ENCODE measurements at places on chromosomes 5 and 9.

DNA sequence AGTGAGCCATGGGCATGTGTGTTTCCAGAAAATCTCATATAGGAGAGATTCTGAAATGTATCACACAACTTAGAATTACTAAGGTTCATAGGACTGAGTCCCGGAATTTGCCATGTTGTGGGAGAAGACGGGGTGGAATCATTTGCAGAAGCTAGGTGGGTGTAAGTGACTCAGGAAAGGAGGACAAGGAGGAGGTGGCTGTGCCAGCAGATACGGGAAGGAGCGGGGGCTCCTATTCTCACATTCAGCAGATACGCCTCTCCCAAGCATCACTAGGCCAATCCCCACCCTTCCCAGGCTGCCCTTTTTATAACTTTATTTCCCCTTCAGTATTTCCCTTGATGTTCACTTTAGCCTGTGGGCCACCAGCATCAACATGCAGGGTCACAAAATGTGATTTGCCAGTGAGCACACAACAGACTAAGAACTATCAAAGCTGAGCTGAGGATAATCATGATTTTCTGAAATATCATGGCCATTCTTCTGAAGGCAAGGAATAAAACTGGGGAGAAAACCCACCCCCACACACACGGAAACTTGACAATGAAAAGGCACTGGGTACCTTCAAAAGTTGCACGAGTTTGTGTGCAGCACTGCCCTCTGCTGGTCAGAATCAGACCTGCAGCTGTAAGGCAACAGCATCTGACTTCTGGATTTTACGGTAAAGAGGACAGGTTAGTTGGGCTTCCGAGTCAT lies 133.2 kb downstream of the MTX3 start:
- no peak for DNase-seq

DNA sequence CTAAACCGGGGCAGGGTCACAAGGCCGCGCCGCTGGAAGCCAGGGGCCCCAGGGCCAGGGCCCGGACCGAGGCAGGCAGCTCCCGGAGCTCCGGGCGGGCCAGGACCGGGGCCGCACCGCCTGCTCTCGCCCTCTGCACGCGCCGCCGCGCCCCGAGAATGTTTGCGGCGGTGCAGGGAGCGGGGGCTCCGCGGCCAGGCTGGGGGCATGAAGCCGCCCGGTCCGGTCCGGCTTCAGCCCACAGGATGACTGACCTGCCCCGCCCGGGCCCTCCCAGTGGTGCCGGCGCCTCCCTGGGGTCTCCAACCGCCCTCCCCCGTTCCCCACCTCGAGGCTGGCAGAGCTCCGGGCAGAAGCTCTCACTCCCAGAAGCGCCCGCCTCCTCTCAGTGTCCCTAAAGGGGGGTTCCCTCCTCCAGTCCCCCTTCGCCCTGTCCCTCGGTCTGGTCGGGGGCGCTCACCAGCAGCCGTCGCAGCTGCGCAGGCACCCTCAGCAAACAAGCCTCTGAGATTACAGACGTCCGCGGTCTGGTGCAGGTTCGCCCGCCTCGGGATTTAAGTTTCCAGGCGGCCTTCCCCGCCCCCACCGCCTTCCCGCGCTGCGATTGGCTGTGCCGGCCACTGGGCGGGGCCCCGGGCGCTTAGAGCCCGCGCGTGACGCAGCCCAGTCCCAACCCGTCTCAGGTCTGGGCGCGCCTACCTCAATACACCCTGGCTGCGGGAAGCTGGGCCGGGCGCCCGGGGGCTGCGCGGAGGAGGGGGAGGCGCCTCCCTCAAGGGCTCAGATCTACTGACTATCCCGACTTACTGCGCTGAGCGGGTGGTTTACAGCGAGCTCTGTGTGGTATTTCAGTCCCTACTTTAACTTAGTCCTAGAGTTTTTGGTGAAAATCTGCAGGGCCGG lies at the start of gene CTSV:
Gene CTSV (minus strand): TSS at position 532 of the 903 bp plus-strand sequence. CDS start 1,099 bp downstream, outside the sequence.
- peak; percentile 69 for DNase-seq

DNA sequence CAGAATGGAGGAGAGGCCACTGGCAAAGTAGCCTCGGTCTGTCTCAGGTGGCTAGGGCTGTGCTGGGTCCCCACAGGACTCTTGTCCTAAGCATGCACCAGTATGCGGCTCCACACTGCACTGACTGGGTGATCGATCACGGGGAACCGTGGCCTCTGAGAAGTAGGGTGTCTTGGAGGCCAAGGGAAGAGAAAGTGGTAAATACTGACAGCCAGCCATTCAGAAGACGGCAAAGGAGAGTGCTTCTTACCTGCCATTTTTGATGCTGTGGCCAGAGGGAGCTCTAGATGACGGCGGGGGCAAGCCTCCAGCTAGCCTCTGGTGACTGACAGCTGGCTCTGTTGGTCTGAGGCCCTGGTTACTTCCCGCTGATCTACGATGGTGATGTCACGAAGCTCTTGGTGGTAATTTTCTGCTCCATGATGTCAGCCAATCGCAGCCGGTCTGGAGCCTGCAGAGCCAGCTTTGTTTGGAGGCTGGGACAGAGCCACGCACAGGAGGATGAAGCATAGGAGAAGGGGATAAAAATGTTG lies 40.4 kb upstream of the GADD45G start:
- DNase-seq: no peak

DNA sequence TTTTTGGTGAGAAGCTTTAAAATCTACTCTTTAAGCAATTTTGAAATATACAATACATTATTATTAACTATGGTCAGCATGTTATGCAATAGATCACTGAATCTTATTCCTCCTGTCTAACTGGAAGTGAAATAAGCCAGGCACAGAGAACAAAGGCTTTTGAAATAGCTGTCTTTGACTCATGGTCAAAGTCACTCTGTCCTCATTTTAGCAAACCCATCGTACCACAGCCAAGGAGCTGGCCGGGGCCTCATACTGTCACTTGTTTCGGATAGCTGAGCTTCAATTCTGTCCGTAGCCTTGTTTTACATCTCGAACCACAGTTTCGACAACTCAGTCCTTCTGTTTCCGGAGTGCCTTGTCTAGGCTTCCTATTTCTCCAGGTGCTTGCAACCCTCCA lies 19.2 kb downstream of the ADCY2 start:
- DNase-seq: no peak

GRCh38 chr9:19451240-19452087 lies 42.7 kb downstream of the ACER2 start:
- no peak for DNase-seq

DNA sequence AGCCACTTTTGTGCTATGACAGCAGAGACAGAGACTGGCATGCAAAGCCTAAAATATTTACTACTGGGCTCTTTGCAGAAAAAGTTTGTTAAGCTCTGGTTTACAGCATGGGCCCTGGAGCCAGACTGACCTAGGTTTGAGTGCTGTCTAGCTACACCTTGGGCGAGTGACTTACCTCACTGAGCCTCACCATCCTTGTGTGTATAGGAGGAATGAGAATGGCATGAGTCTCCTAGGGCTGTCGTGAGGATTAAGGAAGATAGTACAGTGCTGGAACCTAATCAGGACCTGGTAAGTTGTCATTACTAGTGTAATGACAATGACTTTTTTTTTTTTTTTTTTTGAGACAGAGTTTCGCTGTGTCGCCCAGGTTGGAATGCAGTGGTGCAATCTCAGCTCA lies 65.2 kb downstream of the MSX2 start:
- DNase-seq: no peak

- no peak for DNase-seq
Measured at GRCh38 chr5:119083679-119084078, 12.8 kb downstream of the DMXL1 start.

DNA sequence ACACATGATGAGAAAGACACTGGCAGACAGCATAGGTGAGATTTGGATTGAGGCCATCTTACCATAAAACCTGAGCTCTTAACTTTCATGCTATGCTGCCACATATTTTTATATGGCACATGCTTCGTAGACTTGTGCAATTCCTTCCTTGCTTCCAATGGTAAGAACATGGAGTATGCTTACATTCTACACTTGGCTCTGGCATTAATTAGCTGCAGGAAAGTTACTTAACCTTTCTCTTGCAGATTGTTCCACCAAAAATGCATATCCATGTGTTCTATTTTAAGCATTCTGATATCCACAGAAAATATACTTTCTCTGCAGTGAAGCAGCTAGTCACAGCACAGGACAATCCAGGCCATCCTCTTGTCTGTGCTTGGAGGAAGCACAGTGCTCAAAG lies 119.4 kb downstream of the MPDZ start:
- no peak for DNase-seq

DNA sequence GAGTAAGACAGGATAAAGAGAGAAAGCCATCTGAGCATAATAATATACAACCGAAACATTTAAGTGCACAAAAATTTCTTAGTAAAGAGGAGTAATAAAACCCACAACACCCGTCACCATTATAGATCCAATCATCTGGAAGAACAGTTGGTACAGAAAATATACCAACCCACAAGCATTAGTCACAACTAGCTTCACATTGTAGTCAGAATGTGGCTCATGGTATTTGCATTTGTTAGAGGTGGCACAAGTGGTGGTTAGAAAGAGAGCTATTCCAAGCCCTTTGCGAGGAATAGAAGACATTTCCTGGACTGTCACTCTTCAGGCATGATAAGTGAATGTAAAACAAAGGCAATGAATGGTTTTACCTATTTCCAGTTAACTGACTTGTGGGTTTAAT lies 677.5 kb upstream of the ST8SIA4 start:
- DNase-seq: no peak

- DNase-seq: no peak
Measured at GRCh38 chr5:169176709-169177694, 123.9 kb downstream of the SLIT3 start.

DNA sequence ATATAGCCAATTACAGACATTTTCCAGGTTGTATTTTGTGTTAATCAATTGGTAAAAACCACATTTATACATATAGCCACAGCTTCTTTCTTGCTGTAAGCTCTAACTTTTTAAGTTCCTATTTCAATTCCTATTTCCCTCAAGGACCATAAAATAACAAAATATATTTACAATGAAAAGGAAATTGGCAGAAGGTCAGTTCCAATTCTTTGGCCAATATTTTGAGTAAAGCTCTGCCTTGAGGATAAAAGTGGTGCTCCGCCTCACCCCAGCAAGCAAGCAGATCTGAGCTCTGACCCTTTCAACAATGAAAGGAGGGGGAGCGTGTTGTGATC lies 203.4 kb upstream of the RASEF start:
- DNase-seq: peak; percentile 83

- DNase-seq: no peak
Measured at GRCh38 chr5:50724262-50724661, 57.8 kb downstream of the PARP8 start.

DNA sequence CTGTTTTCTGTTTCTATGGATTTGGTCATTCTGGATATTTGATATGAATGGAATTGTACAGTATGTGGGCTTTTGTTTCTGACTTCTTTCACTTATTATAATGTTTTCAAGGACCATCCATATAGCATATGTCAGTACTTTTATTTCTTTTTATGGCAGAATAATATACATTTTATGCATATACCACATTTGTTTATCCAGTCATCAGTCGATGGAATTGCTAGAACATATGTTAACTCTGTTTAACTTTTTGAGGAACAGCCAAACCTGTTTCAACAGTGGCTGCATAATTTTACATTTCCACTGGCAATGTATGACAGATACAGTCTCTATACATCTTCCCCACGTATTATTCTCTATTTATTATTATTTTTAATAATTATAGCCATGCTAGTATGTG lies 131.6 kb downstream of the PARP8 start:
- DNase-seq: no peak

DNA sequence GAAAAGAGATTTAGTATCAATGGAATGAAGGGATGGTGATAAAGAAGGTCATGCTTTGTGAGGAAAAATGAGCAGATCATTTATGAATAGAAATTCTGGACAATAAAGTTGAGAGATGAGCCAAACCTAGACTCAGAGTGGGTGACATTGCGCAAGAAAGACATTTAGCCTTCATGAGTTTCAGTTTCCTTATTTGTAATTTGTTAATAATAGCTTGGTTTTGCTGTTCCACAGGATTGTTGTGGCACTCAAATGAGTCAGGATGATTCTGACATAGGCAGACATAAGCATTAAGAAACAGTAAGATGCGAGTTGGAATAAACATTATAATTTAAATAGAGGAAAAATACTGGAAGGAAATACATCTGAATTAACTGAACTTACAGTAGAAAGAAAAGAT lies 34.8 kb downstream of the ITGA2 start:
- no peak for DNase-seq

DNA sequence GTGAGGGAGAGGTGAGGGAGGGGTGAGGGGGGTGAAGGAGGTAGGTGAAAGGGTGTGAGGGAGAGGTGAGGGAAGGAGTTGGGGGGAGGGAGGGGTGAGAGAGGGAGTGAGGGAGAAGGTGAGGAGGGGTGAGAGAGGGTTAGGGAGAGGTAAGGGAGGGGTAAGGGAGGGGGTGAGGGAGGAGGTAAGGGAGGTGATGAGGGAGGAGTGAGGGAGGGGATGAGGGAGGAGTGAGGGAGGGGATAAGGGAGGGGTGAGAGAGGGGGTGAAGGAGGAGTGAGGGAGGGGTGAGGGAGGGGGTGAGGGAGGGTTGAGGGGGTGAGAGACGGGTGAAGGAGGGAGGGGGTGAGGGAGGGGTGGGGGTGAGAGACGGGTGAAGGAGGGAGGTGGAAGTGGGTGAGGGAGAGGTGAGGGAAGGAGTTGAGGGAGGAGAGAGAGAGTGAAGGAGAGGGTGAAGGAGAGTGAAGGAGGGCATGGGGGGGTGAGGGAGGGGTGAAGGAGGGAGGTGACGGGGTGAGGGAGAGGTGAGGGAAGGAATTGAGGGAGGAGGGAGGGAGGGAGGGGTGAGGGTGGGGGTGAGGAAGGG lies 18.5 kb downstream of the NINJ1 start:
- no peak for DNase-seq

DNA sequence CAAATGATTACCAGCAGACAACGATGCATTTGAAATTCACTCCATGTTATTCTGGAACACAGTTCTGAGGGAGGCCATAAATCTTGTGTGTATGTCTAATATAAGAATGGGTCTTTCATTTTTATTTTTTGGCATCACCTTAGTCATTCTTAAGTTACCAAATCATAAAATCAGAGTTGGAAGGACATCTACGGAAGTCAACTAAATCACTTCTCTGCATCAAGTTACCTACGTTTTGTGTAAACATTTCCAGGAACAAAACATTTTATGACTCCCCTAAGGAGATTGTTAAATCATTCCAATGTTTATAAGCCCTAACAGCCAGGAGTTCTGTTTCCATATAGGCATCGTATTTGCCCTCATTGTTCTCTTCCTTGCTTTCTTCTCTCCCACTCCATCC lies 378.2 kb downstream of the FAM170A start:
- peak; percentile 62 for DNase-seq

GRCh38 chr5:172175263-172175719 lies 12.7 kb downstream of the STK10 start:
- no peak for DNase-seq

DNA sequence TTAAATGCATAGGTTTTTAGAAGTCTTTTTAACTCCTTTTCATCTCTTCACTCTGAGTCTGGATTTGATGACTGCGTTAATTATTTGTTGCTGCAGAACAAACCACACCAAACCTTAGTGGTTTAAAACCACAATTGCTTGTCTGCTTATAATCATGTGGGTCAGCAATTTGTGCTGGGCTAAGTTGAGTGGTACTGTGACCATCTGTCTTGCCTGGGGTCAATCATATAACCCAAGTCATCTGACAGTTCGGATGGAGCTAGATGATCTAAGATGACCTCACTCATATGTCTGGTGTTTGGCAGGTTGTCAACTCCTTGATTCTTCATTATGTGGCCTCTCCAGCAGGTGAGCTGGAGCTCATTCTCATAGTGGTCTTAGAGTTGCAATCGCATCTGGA lies 219.1 kb upstream of the ELAVL2 start:
- no peak for DNase-seq

Data from muscle of back (tissue), 13 donors.